ENCODE measurements at places on chromosomes 6 and 20.

- DNase-seq = no peak
These were observed 49.0 kb downstream of the SSR1 start for GRCh38 chr6:7264041-7264440.

- DNase-seq = no peak
These were observed 7.3 kb downstream of the STK38 start for GRCh38 chr6:36539814-36540568.

DNA sequence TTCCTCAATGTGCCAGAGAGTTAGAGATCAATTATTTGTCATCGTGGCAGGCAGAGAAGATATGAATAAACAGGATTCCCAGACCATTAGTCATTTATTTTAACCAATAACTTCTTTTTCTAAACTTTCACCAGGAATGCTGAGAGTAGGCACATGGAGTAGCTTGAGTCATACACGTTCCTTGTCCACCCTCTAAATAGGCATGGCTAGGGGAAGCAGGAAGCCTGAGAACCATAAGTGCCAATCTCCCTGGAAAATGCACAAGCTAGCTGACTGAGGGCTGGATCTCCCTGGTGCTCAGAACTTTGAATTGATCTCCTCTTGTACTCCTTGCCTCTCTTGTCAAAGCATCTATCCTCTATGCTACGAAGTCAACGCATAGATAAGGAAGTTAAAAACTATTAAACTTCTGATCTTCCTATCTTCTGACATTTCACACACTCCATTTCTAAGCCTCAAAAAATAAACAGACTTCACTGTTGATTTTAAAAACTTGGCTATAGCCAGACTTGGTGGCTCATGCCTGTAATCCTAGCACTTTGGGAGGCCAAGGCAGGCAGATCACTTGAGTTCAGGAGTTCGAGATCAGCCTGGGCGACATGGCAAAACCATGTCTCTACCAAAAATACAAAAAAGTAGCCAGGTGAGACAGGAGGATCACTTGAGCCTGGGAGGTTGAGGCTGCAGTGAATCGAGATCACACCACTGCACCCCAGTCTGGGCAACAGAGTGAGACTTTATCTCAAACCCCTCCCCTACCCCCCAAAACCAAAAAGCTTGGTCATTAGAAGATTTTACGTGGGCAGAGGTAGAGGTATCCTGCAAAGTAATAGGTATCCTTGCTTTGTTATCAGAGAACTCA lies 11.8 kb downstream of the ADTRP start:
- DNase-seq = peak; percentile 68

DNA sequence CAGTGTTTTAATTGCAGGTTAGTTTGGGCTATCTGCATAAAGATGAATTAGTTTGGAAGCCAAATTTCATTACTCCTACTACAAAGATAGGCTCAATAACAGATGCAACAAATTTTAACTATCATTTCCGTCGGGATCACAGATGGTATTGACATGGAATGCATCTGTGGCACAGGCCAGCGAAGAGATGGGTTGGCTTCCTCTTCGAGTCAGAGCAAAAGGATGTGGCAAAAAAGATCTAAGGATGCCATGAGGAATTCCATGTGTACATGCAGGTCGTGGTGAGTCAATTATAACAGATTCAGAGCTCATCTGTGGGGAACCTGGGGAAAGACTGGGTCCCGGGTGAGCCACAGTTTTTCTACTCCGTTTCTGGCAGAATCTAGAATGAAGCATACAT lies 83.0 kb upstream of the CITED2 start:
- no peak for DNase-seq

GRCh38 chr20:53707371-53708055 lies 113.9 kb upstream of the ZNF217 start:
- no peak for DNase-seq
